EL (cell line): ENCODE measurements at places on chromosomes 11 and 22.

DNA sequence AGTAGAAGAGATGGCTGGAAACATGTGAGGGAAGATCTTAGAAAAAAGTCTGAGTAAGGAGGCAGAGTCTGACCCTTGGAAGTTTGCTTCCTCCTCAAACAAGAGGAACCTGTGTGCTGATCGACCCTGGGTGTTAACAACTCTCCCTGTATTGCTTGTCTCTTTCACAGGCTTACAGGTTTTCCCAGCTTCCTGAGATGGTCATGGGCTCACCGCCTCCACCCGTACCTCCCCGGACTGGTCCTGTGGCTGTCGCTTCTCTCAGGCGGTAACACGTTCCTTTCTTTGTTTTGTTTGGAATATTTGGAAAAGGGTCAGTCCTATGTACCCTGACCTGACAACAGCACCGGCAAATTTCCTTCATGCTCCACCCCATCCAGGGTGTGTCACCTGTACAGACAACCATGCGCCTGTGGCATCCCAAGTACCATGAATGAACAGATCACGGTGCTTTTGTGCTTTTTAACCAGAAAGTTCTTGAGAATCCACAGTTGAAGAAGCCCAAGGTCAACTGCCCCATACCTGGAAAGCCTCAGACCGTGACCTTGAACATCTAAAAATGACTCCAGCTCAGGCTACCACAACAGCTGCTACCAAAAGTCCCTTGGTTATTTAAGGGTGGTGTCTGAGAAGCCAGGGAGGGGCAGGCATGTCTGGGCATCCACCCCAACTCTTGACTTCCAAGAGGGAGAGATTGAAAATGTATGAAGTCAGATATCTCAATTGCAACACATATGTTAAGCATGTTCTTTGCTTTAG lies 44.6 kb downstream of the C11orf91 start:
- no peak for DNase-seq

DNA sequence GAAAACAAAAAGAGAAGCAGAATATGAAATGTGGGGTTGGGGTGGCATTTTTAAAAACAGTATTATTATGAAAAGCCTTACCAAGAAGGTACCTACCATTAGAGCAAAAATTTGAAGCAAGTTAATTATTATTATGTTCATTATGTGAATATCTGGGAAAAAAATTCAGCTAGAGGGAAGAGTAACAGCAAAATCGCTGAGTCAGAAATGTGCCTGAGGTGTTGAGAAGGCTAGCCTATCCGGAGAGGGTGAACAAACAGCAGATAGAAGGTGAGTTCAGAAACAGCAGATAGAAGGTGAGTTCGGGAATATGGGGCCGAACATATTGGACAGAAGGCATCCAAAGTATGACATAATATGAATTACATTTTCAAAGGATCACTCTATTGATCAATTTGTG lies 536.8 kb upstream of the ANO5 start:
- DNase-seq, result no peak

- DNase-seq, result no peak
Measured at GRCh38 chr22:46219636-46220035, 30.5 kb downstream of the CDPF1 start.

DNA sequence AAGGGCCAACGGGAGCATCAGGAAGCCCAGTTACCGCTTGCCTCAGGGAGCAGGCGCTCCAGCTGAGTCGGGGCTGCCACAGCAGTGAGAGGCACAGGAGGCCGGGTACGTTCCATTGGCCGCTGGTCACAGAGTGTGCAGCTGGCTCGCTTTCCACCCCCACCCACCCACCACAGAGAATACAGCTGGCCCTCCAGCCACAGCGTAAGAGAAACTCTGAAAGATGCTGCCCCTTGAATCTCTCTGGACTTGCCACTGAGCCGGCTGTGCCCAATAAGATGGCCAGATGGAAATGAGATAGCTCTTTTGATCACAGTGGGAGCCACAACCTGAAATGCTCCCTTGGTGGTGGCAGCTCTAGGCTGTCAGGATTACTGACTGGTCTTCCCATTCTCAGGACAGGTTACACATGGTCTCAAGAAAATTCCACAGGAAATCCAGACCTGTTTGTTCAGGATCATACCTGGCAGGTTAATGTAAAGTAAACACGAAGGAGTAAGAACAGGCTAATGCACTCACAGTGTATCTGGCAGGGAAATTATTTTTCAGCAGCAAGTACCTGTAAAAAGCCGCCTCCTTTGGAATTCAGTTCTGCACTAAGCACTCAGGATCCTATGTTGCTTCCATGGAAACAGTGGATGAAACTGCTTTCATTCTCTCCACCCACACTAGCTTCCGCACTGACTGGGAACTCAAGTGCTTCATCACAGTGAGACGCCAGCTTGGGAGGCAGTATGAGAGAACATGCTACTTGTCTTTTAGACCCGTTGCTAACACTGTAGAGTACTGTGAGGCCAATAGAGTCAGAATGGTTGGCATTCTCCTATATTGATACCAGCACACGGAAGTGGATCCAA lies 16.5 kb downstream of the SIAE start:
- no peak for DNase-seq

- no peak for DNase-seq
Measured at GRCh38 chr11:10927538-10927937, 69.7 kb upstream of the ZBED5 start.

DNA sequence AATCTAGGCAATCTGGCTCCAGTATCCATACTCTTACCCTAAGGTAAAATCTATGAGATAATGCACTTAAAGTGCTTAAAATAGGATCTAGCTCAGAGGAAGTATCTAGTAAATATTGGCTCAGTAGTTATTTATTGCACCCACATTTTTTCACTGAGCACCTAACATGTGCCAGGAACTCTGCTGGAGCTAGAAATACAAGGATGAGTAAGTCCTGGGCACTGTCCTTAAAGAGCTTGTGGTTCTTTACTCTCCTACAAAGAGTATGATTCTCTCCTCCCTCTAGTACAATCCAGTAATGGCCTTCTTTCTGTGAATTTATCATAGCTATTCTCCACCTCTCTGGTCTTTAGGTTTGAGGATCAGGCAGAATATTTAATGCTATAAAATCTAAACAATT lies 59.2 kb downstream of the DEUP1 start:
- no peak for DNase-seq

- DNase-seq, result no peak
Measured at GRCh38 chr22:45638197-45638596, 33.4 kb upstream of the ATXN10 start.

- DNase-seq, result no peak
Measured at GRCh38 chr11:120925944-120926343, 98.0 kb upstream of the TBCEL start.
